ENCODE measurements at places on chromosomes 2 and 18. TPM values are rescaled to one million over a fixed set of nuclear protein-coding genes. Genes with fewer than 3 reads are reported as not detected.

DNA sequence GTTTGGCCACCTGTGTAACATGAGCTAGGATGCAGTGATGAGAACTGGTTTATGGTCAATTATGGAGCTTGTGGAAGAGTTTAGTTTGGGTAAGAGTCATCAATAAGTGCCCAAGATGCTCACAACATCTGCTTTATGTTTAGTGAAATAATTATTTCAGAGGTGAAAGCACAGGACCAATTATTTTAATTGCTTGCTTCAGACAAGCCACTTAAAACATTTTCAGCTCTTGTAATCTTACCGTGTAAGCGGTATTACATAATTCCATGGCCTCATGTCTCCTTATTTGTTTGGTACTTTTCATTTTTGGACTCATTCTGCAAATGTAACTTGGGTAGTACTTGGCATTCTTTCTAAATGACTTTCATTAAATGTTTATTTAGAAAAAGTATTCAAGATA lies 5.4 kb downstream of the B3GNT2 start:
- DNase-seq: no peak

- no peak for DNase-seq
Observed at GRCh38 chr2:144670080-144670479, 150.2 kb upstream of the ZEB2 start.

DNA sequence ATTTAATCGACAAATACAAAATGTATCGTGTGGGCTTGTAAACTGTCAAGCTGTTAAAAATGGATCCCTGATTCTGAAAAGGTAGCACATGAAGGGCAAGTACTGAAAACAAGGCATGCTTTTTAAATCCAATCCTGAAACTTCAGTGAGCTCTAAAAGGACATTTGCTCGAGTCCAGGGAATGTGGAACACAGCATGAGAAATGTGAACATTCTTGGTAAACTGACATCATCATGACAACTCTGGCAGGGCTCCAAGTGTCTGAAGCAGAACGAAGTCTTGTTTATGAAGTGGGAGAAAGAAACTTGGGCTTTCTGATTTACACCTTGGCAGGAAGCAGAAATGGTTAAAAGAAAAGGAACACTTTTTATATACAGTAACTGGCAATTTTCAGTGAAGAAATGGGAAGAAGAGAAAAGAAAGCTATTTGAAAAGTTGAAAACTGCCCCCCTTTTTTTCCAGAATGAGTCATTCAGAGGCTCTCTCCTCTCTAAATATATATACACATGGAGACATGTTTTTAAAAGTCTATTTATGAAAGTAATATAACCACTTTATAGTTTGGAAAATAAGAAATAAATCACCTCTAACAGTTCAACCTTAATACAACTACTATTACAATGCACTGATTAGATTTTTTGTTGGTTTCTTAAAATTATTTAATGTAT lies 120.8 kb downstream of the GAREM1 start:
- peak; percentile 100 for DNase-seq

DNA sequence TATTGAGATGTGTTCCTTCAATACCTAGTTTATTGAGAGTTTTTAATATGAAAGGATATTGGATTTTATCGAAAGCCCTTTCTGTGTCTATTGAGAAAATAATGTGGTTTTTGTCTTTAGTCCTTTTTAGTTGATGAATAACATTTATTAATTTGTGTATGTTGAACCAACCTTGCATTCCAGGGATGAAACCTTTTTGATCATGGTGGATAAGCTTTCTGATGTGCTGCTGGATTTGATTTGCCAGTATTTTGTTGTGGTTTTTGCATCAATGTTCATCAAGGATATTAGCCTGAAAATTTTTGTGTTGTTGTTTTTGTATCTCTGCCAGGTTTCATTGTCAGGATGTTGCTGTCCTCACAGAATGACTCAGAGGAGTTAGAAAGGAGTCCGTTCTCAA lies 1710.4 kb downstream of the SUCLG1 start:
- DNase-seq: no peak

DNA sequence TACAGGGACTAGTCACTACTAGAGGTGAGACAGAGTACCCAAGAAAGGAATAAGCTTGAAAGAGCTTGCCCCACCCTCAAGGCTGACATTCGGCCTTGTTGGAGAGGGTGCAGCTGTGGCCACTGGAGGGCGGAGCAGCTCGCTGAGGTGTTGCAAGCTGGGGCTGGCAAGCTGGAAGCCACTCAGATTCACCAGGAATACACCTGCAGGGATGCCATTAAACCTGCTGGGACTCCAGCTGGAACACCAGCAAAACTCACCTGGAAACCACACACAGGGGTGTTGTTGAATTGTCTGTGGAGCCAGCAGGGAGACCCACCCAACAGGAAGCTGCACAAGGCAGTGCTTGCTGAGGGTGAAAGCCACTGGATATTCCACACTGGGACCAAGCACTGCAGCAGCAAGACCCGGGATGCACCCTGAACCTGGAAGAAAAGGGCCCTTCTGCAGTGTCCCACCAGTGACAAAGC lies 26.1 kb downstream of the KCTD18 start:
- DNase-seq: peak; percentile 40

DNA sequence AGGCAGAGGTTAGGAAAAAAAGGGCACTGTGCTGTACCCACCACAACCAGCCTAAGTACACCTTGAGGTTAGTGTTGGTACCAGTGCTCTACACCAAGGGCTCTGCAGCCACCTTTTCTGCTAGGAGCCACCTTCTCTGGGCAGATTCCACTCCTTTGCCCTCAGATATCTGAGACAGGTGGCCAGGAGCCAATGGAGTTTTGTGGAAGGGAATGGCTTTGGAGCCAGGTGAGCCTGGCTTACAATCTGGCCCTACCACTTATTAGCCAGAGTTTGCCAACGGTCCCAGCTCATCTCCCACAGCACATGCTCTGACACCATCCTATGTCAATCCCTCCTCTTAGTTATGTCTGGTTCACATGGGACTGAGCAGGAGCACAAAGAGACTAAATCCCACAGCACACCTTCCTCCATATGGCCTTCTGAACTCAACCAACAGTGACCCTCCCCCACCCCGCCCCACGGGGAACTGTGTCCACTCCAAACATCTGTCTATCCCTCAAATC lies 77.5 kb downstream of the CLHC1 start:
- no peak for DNase-seq

DNA sequence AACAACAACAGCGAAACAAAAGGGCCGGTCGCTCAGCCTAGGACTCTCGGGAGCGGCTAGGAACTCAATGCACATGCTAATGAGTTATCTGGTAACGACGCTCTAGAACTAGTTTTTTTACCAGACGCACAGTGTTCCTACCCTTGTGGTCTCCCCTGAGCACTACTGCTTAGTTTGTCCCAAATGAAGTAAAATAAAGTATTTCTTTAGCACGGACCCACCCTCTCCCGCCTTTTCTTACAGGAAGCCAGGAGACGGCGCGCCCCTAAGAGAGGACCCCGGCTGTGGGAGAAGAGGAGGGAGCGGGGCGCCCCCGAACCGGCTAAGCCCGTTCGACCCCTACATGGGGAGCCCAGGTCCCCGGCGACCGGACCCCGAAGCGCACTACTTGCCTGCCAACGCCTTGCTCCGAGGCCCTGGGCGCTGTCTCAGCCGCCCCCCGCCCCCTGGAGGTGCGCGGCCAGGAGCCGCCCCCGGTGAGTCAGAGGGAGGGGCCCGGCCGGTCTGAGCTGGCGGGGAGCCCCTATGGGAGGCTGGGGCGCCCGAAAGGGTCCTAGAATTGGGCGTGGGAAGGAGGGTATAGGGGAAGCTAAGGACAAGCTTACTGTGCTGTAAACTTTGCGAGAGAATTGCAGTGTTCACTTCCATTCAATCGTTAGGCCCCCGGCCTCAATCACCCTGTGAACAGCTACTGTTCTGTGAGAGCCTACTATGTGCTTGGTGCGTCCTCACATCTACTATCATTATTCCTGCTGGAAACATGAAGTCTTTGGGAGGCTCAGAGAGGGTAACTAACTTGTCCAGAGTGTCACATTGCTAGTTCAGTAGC lies 3.6 kb upstream of the CAPG start:
- no peak for DNase-seq

- DNase-seq: peak; percentile 37
Observed at GRCh38 chr2:218618102-218618860, 10.6 kb downstream of the PLCD4 start.

GRCh38 chr2:193703411-193703810 lies 1508.7 kb upstream of the TMEFF2 start:
- no peak for DNase-seq

The ITM2C gene
- 85.7 TPM for total RNA-seq

The RUFY4 gene
- total RNA-seq: not detected

The SPDYA gene
- 0.69 TPM for total RNA-seq

The SF3B6 gene
- total RNA-seq: 133 TPM

The ANKRD44 gene
- 16.9 TPM for total RNA-seq
